NCI-H526 (cell line): ENCODE measurements at places on chromosomes 4 and X.
A peak's percentile ranks its signal among the peaks of the same experiment; 100 is the strongest.

DNA sequence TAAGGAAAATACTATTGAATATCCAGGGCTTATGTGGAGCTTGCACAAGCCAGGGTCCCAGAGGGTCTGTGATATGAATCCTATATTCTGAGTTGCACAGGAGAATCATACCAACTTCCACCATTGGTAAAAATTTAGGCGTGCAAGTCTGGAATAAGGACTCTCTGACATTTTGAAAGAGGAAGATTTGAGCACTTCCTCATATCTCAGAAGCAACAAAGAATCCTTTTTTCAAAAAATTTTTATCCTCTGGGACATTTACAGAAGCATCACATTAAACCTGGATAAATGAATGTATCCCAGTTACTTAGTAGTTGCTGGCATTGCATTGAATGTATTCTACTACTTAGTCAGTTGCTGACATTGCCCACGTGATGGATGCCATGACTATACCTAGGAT lies 24.2 kb upstream of the CAMK2D start:
- DNase-seq = no peak

- peak; percentile 69 for DNase-seq
Observed at GRCh38 chr4:165537028-165537648, 158.3 kb downstream of the CPE start.

DNA sequence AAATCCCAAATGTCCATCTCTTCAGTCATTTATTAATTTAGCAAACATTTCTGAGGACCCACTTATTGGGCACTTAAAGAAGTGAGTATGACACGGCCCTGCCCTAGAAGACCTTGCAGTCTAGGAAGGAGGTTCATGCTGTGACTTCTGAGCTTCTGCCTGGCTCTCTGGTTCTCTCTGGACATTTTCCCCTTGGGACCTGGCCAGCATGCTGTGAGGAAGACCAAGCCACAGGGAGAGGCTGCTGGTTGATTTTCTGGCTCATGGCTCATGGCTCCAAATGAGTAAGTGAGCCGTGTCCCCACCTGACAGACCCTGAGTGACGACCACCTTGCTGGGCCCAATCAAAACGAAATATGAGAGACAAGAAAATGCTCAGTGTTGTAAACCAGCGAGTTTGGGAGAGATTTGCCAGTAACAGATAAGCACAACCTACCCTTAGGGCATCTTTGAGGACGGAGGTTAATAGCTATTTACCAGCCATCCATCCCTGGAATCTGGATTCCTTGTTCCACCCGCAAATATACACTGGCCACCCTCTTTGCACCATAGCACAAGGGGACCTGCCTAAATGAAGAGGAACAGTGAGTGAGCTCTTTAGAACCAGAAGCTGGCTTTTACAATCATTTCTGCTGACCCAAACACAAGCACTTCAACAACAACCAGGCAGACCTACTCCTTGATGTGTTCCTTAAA lies 876 bp downstream of the MPP1 start:
- no peak for DNase-seq

DNA sequence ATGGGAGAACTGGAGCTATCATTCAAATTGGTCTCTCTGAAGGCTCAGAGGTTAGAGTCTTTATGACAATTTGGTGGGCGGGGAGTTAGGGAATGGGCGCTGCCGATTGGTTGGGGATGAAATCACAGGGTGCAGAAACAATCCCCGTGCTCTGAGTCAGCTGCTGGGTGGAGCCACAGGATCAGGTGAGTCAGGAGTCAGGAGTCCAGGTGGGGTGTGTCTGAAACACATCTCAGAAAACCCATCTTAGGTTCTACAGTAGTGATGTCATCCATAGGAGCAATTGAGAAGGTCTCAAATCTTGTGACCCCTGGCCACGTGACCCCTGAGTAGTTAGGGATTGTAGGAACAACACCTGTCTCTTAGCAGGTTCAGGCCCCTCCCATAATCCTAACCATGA lies 41.6 kb upstream of the TLR3 start:
- DNase-seq = no peak

DNA sequence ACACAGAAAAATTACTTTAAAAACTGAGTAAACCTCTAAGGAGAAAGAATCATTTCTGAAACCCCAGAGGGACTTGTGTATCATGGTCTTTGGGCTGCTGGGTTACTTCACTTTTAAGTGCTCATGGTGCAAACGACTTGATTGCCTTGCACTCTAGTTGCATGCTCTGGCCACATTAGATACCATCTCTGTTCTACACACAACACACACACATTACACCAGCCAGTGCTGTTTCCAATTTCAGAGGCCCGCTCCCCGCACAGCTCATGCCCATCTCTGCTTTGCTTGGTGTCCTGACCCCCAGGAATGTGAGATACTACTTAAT lies 2.1 kb downstream of the PPP3CA start:
- DNase-seq = peak; percentile 23

DNA sequence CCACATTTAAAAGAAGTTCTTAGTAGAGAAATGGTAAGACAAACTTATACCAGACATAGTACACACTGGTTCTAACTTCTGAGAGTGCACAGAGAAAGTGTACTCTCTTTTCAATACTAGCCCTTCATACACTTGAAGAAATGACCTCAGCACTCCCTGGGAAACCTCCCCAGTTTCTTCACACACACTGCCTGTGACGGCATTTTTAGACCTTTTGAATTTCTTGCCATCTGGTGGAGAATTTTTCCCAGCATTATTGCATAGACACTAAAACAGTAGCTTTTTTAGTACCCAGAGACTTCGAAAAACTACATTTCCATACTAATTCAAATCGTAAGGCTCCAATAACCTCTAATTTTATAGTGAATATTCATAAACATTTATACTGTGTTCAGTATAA lies 341.6 kb upstream of the MAOA start:
- DNase-seq = no peak

DNA sequence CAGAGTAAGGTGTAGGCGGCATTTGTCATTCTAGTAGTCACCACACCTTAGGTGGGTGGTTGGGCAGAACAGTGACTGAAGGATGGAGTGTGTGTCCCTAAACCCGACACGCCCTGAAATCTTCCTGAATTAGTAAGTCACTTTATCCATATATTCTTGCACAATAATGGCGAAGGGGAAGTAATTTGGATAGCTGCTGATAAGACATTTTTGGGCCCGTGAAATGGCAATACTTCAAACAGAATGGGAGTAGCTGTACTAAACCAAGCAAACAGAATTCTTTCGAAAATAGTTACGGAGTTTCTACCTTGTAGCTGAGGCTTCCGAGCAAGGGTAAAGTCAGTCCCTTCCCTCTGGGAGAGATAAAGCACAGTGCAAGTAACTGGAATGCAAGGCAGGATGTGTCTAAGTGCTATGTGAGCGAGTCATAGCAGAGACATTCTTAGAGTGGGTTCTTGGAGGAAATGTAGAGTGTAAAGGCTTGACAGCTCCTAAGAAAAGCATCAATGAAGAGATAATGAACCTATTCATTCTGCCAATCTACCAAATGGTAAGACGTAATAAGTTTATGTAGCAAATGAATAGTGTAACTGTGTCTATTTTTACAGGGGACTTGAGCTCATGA lies 72.8 kb downstream of the CLCN5 start:
- no peak for DNase-seq

- no peak for DNase-seq
Observed at GRCh38 chrX:96692454-96692853, 7.8 kb downstream of the DIAPH2 start.

DNA sequence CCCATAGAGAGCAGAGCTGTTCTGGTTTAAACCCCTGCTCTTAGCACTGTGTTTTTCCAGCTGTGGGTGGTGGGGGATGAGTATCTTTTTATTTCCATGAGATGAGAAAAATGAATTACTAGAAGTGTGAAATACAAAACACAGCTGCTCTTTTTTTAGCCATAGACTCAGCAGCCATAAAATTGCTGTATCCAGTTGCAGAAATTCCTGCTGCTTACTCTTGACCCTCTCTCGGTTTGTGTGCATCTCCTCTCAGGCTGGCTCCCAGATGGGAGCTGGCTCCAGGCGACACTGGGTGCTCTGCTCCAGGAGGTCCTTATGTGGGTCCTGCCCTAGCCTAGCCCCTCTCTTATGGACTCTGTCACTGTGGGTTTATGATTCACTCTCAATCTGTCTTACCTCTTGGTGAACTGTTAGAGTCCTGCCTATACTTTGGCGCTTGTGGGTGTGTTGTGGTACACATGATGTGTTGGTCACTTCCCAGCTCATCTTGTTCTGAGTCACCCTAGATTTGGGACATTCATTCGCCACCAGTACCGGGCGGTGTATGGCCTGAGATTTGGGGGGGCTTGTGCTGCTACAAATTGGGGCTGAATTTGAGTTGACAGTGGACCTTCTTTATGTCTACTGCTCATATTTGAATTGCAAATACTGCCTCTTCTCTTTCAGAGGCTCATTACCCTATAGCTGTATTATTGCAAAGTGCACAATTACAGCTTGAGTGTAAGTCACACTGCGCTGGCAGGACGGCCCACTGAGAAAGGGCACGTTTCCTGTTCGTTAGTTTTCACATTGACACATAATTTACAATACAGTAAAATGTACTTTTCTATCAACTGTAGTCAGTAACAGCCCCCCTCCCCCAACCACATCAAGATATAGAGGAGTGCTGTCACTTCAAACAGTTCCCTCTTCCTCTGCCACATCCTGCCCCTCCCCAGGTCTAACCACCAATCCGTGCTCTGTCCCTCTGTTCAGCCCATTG lies 46.9 kb upstream of the MSANTD1 start:
- DNase-seq = peak; percentile 97

DNA sequence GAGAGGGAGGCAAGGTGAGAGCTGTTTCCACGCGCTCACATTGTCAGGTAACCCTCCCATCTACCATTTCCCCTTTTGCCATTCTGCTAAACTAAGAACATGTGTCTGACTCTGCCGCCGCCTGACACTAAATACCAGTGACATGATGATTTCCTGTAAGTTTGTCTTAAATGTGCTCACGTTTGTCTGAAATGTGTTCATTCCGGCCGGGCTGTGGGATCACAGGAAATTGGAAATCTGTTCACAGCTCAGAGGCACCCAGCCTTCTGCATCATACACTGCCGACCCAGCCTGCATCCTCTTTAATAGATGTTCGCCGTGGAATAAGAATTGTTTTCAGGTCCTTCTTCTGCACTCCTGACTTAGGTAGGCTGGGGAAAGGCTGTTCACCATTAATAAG lies 336.2 kb upstream of the PPARGC1A start:
- no peak for DNase-seq

- no peak for DNase-seq
Observed at GRCh38 chr4:159117968-159118367, 15.1 kb downstream of the RAPGEF2 start.

DNA sequence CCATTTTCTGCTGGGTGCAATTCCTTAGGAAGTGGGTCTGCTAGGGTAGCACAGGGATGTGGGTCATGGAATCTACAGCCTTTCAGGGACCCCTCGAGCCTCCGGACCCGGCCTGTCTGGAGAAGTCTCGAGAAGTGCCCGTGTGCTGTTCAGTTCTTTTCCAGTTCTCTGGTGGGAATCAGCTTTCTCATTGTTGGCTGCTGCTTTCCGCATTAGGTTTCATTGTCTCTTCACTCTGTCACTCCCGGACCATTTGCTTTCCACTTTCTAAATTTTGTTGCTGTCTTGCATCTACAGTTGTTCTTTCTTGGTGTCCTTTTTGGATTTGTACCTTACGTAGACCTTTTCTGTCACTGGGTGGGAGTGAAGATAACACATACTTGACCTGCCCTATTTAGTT lies 6.1 kb downstream of the RAB9A start:
- no peak for DNase-seq

- DNase-seq = no peak
Observed at GRCh38 chr4:125519371-125520146, 204.8 kb downstream of the FAT4 start.

DNA sequence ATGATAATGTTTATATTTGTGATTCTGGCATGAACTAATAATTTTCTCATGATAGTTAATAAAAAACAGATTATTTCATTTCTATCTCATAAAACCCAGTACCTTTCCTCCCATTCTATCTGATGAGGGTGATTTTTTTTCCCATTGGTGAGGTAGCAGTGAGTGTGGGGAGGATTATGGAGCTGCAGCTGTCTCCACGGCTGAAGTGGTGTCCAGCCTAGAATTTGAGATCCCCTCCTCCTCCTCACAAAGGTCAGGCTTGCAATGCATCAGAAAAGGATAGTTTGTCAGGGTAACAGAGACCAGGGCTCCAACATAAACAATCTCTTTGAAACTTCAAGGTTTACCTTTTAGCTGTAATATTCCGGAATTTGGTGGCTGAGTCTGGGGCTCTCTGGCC lies 60.9 kb downstream of the C4orf51 start:
- DNase-seq = no peak

DNA sequence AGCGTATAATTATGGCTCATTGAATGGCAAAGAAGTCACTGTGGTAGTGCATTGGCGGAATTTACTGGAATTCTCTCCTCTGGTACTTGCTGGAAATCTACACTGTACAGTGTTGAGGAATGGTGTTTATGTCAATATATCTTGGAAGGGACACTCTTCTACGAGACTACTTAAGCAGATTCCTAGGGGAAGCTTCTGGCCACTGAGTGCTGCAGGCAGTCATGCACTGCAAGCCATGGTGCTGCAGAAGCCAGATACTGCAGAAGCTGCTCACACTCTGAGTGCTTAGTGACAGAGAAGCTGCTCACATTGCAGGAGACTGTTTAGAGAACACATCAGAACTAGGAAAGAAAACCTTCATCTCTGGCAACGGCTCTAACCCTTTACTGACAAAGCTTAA lies 725.0 kb downstream of the CCSER1 start:
- DNase-seq = no peak

GRCh38 chrX:39149761-39150160 lies 348.5 kb downstream of the MID1IP1 start:
- DNase-seq = peak; percentile 76

DNA sequence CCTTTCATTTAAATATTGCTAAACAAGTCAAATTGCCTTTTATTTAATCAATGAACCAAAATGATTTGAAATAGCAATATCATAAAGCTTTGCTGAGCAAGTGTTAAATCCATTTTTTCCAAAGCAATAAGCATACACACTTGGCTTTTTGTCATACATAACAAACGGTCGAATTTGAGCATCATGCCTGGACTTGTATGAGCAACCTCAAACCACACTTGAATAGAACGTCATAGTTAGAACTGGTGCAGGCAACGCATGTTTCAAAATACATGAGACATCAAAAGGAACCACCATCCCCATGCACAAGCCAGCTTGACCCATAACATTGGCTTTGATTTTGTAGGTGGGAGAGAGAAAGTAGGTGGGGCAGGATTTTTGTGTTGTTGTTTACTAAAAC lies 812.3 kb upstream of the FRG1 start:
- no peak for DNase-seq

- no peak for DNase-seq
Observed at GRCh38 chr4:17557880-17558279, 19.1 kb upstream of the LAP3 start.

DNA sequence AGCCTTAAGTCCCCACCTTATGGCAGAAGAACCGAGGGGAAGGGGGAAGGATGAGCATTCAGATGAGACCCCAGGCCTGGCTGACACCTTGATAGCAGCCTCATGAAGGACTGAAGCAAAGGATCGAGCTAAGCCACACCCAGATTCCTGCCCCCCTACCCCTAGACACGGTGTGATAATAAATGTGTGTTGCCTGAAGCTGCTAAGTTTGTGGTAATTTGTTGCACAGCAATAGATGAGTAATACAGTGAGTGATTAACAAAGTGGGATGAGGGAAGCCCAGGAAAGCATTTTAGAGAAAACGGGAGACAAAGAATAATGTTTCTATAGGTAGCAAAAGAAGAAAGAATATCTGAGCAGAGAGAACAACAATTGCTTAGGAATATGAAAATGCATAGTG lies 404.2 kb downstream of the MID1IP1 start:
- no peak for DNase-seq
